ENCODE measurements at places on chromosomes 6 and 20.
A peak's percentile ranks its signal among the peaks of the same experiment; 100 is the strongest.

DNA sequence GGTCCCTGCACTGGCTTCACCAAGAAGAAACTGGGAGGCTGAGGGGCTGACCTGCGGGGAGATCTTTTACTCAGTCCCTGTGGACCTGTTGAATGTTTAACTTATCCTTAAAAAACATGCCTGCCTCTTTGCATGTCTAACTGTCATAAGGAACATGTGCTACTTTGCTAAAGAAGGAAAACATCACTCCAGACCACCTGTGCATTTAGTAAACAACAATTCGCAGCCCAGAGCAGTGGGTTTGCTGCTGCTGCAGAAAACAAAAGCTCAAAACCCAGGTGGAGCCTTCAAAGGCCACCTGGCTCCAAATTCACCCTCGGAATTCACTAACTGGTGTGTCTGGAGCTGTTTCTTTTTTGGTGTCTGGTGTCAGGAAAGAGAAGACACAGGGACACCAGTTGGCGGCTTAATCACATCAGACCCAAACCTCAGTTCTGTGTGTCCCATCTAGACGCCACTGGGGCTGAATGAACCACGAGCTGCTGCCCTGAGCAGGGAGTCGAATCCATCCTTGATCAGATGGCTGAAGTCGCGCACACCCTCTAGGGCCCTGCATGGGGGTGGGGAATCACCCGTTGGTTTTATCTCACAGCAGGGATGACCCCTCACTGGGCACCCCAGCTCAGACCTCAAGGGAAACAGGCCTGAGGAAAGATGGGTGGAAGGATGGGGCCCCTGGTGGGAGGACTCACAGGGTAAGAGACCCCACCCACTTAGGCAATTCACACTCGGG is 344.3 kb downstream of the PREX1 start:
- no peaks in the 10 kb centered on the region for H3K4me1 ChIP-seq
- DNase-seq, result no peak
- H3K27me3 ChIP-seq, result peaks cover 15% of the 10 kb centered on the region
- no peaks in the 10 kb centered on the region for H3K36me3 ChIP-seq
- H3K27ac ChIP-seq, result no peak overlapping the region

GRCh38 chr6:129211626-129212025 is 328.7 kb downstream of the LAMA2 start:
- no peaks in the 10 kb centered on the region for H3K36me3 ChIP-seq
- H3K4me1 ChIP-seq, result no peaks in the 10 kb centered on the region
- no peak for DNase-seq
- H3K27me3 ChIP-seq, result no peaks in the 10 kb centered on the region
- no peak overlapping the region for H3K27ac ChIP-seq

DNA sequence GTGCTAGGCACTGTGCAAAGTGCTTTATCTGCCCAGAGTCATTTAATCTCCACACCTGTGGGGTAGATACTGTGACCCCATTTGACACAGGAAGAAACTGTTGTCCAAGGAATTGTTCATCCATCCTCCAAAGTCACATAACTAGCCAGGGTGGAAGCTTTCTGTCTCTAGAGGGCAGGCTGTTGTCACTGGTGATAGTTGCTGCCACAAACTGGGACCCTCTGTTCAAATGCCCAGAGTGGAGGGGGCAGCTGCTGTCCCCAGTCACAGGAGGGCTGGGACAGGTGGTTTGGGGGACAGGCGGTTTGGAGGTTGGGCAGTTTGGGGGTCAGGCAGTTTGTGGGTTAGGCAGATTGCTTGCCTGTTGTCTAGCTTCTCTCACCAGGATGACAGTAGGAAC is 16.1 kb upstream of the TMEM242 start:
- no peaks in the 10 kb centered on the region for H3K36me3 ChIP-seq
- no peak overlapping the region for H3K27ac ChIP-seq
- H3K4me3 ChIP-seq, result no peak overlapping the region

- no peaks in the 10 kb centered on the region for H3K27me3 ChIP-seq
- DNase-seq, result no peak
- no peak overlapping the region for H3K4me3 ChIP-seq
- H3K27ac ChIP-seq, result no peak overlapping the region
These were observed 305.4 kb downstream of the CDKAL1 start for GRCh38 chr6:20839630-20840029.

- H3K27me3 ChIP-seq, result no peaks in the 10 kb centered on the region
- H3K36me3 ChIP-seq, result no peaks in the 10 kb centered on the region
- H3K4me3 ChIP-seq, result no peak overlapping the region
- H3K27ac ChIP-seq, result no peak overlapping the region
- no peaks in the 10 kb centered on the region for H3K4me1 ChIP-seq
These were observed 36.1 kb downstream of the SMPDL3A start for GRCh38 chr6:122825163-122825562.

DNA sequence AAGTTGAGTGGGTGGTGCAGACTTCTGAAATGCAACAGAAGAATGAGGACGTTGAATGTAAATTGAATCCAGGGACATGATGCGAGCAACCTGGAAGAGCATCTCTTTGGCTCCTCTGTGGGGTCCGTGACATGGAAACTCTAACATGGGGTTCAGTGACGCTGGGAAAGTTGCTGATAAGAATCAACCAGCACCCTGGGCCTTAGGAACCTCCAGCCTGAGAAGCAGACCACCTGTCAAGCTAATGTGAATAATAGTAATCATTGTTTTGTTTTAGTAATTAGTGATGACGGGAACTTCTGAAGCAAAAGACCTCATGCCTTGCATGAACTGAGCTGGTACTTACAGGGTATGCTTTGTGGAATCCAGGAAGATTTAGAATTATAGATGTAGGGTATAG is 25.2 kb upstream of the DOK5 start:
- H3K4me1 ChIP-seq, result no peaks in the 10 kb centered on the region
- H3K27ac ChIP-seq, result no peak overlapping the region
- no peaks in the 10 kb centered on the region for H3K36me3 ChIP-seq
- H3K4me3 ChIP-seq, result no peak overlapping the region
- no peak for DNase-seq

- no peaks in the 10 kb centered on the region for H3K27me3 ChIP-seq
- DNase-seq, result no peak
- no peaks in the 10 kb centered on the region for H3K36me3 ChIP-seq
- no peak overlapping the region for H3K27ac ChIP-seq
These were observed 82.8 kb downstream of the CD40 start for GRCh38 chr20:46200582-46201570.

DNA sequence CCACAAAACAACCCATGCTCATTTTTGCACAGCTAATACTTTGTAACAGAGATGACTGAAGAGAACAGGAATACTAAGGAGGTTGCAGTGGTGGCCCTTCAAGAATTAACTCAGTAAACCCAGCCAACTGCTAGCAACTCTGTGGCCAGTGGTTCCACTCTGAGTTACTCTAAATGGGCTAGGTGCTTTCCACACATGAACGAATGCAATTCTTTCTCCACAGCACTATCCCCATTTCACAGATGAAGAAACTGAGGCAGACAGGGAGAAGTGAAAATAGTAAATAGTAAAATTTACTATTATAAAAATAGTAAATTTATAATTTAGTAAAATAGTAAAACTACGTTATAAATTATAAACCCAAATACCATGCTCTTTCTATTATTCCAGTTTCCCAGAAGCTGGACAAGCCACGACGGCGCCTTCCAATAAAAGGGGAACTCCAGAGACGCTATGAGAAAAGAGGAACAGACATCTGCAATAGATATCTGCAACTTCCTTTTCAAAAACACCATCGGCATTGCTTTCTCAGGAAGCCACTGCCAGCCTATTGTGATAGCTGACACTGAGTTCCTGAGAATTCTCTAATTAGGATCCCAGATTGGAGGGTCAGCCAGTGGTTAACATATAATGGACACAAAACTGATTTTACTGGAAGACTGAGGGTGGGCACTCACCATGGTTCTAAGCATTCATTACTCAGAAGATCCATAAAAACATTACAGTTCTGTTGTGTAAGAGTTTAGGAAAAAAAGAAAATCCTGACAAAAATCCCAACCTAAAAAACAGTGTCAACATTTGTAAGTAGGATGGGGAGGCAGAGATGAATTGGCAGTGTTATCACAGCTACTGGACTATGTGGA is 16.2 kb downstream of the FKBP1A start:
- no peaks in the 10 kb centered on the region for H3K27me3 ChIP-seq
- H3K27ac ChIP-seq, result no peak overlapping the region
- H3K4me3 ChIP-seq, result no peak overlapping the region
- no peaks in the 10 kb centered on the region for H3K4me1 ChIP-seq

- H3K4me3 ChIP-seq, result peak overlapping the region; percentile 70
- no peaks in the 10 kb centered on the region for H3K36me3 ChIP-seq
- peak; percentile 55 for DNase-seq
- peaks cover 15% of the 10 kb centered on the region for H3K27me3 ChIP-seq
These were observed 92.8 kb upstream of the BTN3A2 start for GRCh38 chr6:26272171-26272637.

- DNase-seq, result no peak
- no peak overlapping the region for H3K4me3 ChIP-seq
- H3K36me3 ChIP-seq, result no peaks in the 10 kb centered on the region
- no peak overlapping the region for H3K27ac ChIP-seq
- H3K4me1 ChIP-seq, result no peaks in the 10 kb centered on the region
These were observed 27.1 kb downstream of the PDE10A start for GRCh38 chr6:165635965-165636364.

DNA sequence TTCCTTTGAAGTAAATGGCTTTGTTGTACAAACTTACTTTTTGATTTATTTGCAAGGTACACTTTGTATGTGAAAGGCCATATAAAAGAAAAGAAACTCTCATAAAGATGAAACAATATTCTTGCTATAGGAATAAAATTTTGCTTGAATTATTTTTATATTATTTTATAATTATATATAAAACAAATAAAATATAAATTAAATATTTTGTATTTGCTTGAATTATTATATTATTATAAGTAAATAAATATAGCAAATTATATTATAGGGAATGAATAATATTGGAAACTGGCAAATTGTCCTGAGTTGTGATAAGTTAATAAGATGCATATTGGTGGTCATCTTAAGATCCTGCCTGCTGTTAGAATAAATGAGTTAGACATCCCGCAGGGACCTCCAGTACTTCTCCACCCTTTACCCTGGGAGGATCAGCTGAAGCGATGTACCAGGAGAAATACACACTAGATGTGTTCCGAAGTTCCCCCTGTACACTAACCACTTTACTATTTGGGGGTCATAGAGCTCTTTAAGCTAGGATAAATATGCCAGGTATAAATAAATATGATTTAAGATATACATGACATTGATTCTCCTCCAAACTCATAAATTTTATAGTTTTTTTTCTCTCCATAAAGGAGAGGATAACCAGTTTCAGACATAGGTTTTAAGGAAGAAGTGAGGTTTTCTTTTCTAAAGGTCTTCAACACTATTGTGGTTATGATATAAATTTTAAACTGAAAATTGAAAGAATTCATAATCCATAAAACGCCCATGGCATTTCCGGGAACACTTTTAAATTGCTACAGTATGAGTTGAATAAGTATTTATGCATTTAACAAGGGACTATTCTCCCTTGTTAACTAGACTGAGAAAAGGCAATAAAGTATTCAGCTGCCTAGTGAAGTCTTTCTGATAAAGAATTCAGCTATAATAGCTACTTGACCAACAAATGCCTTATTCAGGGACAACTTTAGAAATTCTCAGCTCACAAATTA is 486.3 kb upstream of the MARCKS start:
- no peaks in the 10 kb centered on the region for H3K27me3 ChIP-seq
- no peaks in the 10 kb centered on the region for H3K36me3 ChIP-seq
- no peak for DNase-seq
- H3K4me1 ChIP-seq, result no peaks in the 10 kb centered on the region
- no peak overlapping the region for H3K4me3 ChIP-seq

DNA sequence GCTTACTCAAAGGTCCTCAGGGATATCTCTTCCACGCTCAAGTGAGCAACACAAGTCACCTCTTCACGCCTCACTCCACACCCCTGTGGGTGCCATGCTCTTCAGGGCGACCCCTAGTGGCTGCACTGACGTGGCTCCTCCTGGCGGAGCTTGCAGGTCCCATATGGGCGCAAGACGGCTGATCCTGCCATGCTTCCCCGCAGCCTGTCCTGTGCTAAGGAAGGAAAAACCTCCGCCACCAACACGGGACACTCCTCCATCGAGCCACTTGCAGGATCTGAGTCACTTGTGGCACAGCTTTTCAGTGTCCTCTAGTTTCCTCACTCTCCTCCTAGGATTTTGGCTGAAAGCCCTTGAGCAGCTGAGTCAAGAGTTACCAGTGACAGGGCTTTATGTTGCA is 90.7 kb downstream of the KHDC1L start:
- H3K36me3 ChIP-seq, result no peaks in the 10 kb centered on the region
- no peak overlapping the region for H3K4me3 ChIP-seq
- DNase-seq, result no peak
- H3K27ac ChIP-seq, result no peak overlapping the region

- no peaks in the 10 kb centered on the region for H3K4me1 ChIP-seq
- DNase-seq, result no peak
- H3K36me3 ChIP-seq, result no peaks in the 10 kb centered on the region
- no peak overlapping the region for H3K27ac ChIP-seq
- no peaks in the 10 kb centered on the region for H3K27me3 ChIP-seq
These were observed 185.7 kb downstream of the BACH2 start for GRCh38 chr6:90110971-90111370.

DNA sequence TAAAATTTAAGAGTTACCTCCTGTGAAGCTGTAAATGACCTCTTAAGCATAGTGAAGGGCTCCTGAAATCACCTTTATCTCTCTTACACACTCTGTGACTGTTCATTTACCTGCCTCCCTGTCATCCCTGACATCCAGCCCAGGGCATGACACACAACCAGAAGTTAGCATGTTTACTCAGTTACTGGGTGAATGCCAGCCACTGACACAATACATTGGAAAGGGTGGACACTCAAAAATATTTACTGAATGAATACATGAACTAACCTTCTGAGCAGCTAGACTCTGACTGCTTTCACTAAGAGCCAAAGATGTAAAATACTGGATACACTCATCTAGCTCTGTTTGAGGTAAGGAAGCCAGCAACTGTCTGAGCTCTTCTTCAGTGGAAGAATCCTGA is 25.3 kb downstream of the SERAC1 start:
- no peaks in the 10 kb centered on the region for H3K36me3 ChIP-seq
- no peaks in the 10 kb centered on the region for H3K4me1 ChIP-seq
- H3K27ac ChIP-seq, result no peak overlapping the region
- H3K4me3 ChIP-seq, result no peak overlapping the region

DNA sequence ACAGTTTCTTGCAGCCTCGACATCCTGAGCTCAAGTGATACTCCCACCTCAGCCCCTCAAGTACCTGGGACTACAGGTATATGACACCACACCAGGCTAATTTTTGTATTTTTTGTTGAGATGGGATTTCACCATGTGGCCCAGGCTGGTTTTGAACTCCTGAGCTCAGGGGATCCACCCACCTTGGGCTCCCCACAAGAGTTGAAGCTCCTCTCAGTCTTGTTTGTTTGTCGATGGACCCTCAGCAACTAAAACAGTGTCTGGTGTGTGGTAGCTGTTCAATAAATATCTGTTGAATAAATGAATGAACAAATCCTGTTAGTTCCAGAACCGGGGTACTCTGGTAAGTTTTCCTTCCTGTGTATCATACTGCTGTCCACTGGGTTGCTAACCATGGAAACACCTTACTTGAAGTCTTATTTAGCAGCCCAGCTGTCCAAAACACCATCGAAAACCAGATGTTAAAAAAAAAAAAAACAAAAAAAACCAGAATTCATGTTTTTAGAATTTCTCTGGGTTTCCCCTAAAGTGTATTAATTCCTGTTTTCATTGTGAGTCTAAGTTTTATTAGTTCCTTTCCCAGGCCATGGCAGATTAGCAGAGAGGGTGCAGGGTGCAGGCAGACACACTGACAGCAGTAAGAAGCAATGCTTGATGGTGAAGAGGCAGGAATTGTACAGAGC is 7.8 kb upstream of the EZR start:
- DNase-seq, result no peak
- no peak overlapping the region for H3K27ac ChIP-seq
- H3K27me3 ChIP-seq, result no peaks in the 10 kb centered on the region
- H3K4me1 ChIP-seq, result no peaks in the 10 kb centered on the region
- no peaks in the 10 kb centered on the region for H3K36me3 ChIP-seq

GRCh38 chr20:32040142-32040953 is 11.7 kb upstream of the HCK start:
- no peak overlapping the region for H3K27ac ChIP-seq
- no peaks in the 10 kb centered on the region for H3K4me1 ChIP-seq
- no peak for DNase-seq
- no peaks in the 10 kb centered on the region for H3K36me3 ChIP-seq
- peaks cover 15% of the 10 kb centered on the region for H3K27me3 ChIP-seq

Data from breast epithelium (tissue), 4 donors.